Right hindlimb (tissue), 1 donor: ENCODE measurements at places on chromosomes 1 and 21.

DNA sequence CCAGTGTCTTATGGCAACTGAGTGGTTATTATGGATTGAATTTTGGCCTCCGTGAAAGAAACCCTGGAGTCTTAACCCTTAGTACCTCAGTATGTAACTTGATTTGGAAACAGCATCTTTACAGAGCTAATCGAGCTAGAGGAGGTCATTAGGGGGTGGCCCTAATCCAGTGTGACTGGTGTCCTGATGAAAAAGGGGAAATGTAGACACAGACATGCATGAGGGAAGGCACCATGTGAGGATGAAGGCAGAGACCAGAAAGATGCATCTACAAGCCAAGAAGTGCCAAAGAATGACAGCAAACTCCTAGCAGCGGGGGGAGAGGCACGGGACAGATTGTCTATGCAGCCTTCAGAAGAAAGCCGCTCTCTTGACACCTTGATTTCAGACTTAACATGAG, 14.7 kb downstream of the DOP1B start:
- DNase-seq, result no peak

- no peak for DNase-seq
Observed at GRCh38 chr1:219521325-219521724, 91.6 kb downstream of the ZC3H11B start.

DNA sequence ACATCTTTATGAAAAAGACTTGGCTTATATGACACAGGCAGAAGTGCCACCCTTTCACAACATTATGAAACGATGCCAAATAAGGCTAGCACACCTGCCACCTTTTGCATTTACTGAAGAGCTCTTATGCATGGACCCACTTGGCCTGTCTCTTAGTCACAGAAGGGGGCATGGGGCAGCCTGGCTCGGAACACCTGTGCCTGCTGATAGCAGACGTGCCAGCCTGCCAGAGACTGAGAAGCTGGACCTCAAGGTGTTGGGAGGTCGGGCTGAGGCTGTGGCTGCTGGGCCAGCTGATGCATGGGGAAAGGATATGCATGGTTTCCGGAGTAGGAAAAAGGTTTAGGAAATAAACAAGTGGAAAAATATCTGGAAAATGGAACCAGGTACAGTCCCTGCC, 21.5 kb downstream of the RCAN1 start:
- DNase-seq, result no peak

DNA sequence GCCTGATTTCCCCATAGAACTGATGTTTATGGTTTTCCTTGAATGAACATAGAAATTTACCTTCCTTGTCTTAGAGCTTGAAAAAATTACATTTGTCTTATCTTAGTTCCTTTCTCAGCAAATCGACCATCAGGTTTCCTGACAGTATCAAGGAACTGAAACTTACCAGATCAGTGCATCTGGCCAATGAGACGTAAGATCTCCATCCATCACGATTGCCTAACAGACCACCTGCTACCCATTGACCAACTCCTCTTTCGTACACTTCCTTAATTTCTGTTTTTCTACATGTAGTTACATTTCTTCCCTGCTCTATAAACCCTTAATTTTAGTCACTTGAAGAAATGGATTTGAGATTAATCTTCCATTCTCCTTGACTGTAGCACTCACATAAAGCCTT, 57.4 kb upstream of the TMPRSS15 start:
- DNase-seq, result no peak

DNA sequence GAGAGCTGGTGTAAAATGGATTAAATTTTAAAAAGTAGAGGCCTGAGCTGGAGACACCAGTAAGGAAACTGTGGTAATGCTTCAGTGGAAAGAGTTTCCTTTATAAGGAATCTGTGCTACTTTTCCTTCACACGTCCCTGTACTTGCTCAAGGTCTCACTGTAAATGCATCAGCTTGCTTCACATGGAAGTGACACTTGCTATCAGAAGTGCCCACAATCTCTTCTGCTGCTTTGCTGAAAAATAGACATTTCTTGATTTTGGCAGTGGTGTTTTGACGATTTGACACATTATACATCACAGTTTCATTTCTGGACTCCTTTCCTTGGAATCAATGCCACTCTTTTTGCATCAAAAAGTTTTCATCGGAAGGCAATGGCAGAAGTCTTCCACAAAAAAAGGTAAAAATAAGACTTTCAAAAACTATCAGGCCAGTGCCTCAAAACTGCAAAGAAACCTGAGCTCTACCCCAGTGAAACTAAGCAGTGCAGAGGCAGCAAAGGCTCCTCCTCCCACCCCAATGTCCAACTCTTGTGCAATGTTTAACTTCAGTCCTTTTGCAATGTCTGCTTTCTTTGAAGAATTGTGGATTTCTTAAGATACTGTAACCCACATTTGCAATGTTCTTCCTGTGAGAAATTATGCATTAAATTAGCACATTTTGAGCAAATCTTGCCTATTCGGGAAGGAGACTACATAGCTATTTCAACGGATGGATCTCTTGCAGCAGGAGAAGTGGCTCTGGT, 18.4 kb upstream of the TSPAN2 start:
- DNase-seq, result no peak

DNA sequence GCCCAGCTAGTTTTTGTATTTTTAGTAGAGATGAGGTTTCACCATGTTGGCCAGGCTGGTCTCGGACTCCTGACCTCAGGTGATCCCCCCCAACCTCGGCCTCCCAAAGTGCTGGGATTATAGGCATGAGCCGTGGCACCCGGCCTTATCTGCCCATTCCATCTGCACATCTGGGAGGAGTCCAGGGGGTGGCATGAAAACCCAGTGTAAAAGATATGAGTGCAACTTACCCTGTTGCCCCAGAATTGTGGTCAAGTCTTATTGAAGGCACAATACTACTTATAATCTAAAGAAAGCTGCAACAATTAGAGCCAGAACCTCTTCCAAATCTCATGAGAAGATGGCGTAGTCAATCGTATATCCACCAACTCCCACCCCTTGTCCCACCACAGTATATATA, 18.4 kb downstream of the CTXND2 start:
- DNase-seq, result no peak

- no peak for DNase-seq
Observed at GRCh38 chr1:183487674-183488442, 15.6 kb downstream of the SMG7 start.

GRCh38 chr1:188433425-188433824, 1604.7 kb downstream of the PLA2G4A start:
- no peak for DNase-seq

DNA sequence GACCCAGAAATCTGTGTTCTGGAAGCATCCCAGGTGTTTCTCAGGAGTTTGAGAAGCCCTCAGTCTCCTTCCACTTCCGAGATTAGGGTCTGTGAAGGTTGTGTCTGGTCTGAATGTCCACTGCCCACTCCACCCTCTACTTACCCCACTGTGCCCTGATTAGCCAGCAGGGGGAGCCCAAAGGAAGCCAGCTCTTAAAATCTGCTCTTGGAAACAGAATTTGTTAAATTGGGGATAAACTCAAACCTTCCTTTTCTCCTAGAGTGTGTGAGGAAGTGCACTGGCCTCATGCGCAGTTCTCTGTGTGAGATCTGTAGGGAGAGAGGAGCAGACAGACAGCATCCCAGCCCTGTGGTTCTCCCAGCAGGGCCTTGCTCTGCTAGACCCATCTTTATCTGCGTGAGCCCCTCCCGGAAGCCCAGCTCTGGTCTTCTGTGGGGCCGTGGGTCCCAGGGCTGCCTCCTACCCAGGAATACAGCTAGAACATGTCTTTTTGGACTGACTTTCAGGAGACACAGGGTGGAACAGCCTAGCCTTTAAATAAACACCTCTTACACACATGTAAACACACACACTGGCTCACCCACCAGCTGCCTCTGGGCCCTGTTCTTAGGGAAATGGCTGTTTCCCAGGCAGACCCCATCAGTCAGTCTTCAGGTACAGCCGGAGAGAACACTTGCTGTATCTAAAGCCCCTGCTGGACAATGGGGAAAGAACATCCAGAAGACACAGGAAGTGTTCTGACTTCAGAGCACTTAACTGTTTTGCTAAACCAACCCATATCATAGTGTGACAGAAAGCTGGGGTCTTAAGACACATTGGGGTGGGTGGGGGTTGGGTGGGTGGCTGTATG, 52.2 kb downstream of the SMYD2 start:
- peak; percentile 71 for DNase-seq

DNA sequence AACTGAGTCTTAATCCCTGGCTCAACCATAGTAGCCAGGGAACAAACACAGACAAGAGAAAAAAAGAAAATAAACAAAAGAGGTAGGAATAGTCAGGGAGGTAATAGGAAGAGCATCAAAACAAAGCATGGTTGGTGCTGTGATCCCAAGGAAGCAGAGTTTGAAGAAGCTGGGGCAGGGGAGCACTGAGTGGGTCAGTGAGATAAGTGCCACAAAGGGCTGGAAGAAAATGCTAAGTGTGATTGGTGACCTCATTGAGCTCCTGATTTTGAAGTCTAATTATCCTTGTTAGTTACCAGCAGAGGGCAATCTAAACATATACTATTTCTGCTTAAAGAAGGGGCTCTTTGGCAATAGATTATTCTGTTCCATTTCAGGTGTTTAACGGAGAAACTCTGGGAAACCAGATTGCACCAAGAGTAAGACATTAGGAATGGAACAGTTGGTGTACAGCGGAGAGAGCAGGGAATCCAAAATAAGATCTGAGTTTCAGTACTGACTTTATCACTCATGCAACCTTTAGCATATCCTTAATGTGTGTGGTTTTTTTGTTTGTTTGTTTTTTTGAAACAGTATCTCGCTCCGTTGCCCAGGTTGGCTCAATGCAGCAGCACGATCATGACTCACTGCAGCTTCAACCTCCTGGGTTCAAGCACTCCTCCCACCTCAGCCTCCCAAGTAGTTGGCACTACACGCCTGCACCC, 30.7 kb upstream of the KIAA1614 start:
- peak; percentile 12 for DNase-seq

- no peak for DNase-seq
Observed at GRCh38 chr1:107048241-107048640, 8.2 kb upstream of the PRMT6 start.
